ENCODE measurements at places on chromosomes 1 and 21.

- H3K4me3 ChIP-seq: peak overlapping the region; percentile 94
- peak overlapping the region; percentile 96 for H3K27ac ChIP-seq
- peaks cover 28% of the 10 kb centered on the region for H3K4me1 ChIP-seq
- no peaks in the 10 kb centered on the region for H3K36me3 ChIP-seq
- peak; percentile 45 for DNase-seq
These were observed 710 bp upstream of the SLC30A1 start for GRCh38 chr1:211579440-211580302.

GRCh38 chr1:184919892-184920291, 54.4 kb downstream of the NIBAN1 start:
- no peak overlapping the region for H3K4me3 ChIP-seq
- H3K27me3 ChIP-seq: no peaks in the 10 kb centered on the region
- no peaks in the 10 kb centered on the region for H3K36me3 ChIP-seq
- no peak for DNase-seq

DNA sequence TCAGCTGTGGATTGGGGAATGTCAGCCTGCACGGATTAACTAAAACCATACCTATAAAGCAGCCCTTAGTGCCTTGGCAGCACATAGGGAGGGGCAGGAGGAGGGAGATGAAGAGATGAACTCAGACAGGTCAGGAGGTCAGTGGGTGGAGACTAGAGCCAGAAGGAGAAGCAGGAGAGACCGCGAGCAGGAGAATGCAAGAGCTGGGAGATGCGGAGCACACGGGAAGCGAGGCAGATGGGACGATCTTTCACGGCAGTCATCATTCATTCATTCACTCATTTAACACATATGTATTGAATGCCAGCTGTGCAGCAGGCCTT, 41.9 kb downstream of the NEK2 start:
- DNase-seq: no peak
- H3K27ac ChIP-seq: no peak overlapping the region
- H3K36me3 ChIP-seq: no peaks in the 10 kb centered on the region
- H3K27me3 ChIP-seq: no peaks in the 10 kb centered on the region
- H3K4me3 ChIP-seq: no peak overlapping the region

GRCh38 chr1:54220004-54220811, 20.2 kb downstream of the MRPL37 start:
- H3K4me3 ChIP-seq: peak overlapping the region; percentile 33
- H3K4me1 ChIP-seq: peaks cover 12% of the 10 kb centered on the region
- H3K27me3 ChIP-seq: no peaks in the 10 kb centered on the region
- H3K36me3 ChIP-seq: peaks cover 33% of the 10 kb centered on the region

DNA sequence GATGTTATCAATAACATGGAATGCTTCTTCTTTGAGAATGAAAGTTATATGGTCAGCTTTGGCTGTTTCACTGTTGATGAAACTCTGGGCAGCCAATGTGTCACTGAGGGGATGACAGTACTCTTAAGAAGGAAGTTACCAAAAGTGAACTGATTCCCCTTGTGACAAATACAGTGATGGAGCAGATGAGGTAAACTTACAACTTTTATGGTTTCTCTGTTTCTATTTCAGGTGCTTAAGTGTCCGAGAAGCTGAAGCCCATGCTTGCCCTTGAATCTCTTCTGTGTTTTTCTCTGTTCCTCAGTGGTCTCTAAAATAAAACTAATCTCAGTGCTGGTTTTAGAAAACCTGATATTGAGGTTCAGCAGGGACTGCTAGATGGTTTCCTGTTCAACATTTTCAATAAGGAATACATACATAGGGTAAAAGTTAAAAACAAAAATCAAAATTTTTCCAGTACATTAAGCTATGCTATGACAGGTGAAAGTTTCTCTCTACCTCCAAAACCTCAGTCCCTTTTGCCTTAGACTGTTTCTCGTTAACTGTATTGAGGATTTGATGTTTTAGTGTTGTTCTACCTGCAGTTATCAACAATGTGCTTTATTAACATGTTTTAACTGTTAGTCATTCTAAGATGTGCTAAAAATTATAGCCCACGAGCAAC, 454.4 kb upstream of the ADGRL4 start:
- H3K27me3 ChIP-seq: no peaks in the 10 kb centered on the region
- no peak overlapping the region for H3K27ac ChIP-seq
- H3K4me3 ChIP-seq: no peak overlapping the region

DNA sequence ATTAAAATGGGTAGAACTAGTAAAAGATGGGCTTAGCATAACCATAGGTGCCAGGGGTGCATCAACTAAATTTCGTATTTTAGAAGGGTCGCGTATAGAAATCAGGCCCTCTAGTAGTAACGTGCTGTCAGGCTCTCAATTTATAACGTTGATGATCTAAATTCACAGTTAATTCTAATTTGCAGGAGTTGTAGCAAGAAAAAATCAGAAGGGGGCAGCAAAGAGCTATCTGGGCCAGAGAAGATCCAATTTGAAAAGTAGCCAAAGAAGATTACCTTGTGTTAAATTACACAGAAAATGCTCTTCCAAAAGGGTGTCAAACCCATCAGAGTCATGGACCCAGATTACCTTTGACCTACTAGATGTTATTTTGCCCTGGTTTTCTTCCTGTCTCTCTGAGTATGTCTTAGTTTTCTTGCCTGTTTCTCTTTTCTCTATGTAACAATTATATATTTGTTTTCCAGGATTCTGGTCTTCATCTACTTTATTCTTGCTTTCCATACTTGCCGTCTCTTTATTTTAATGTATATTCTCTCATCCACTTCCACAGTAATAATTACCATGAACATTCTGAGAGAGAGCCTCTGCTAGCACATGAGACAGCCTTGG, 1030.9 kb downstream of the AMY1C start:
- DNase-seq: no peak
- no peaks in the 10 kb centered on the region for H3K36me3 ChIP-seq
- no peak overlapping the region for H3K27ac ChIP-seq
- no peak overlapping the region for H3K4me3 ChIP-seq

DNA sequence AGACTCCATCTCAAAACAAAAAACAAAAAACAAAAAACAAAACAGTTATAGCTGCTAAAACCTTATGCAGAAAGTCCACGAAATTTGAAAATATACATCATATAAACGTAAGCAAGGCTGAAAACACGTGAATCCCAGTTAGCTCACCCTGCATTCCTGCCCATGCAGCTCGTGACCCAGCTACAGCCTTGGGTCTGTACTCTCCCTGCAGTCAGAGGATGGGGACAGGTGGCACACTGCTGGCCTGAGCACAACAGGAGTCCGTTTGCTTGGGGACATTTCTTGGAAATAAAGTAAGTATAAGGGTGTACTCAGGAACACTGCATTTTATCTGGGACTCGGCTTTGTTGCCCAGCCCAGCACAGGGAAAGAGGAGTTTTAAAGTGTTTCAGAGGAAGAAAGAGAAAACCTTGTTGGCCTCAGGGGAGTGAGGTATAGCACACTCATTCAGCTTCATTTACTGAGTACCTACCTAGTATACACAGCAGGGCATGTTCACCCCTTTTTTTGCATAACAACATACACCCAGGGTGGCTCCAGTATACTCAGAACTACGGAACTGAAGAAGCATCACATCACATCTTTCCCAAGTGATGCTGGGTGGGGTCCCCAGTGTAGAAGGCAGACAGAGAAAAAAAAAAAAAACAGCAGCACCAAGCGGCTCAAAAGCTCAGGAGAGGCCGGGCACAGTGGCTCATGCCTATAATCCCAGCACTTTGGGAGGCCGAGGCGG, 44.1 kb downstream of the CAPZB start:
- DNase-seq: no peak
- H3K4me3 ChIP-seq: no peak overlapping the region
- H3K36me3 ChIP-seq: no peaks in the 10 kb centered on the region
- H3K4me1 ChIP-seq: peaks cover 87% of the 10 kb centered on the region
- H3K27me3 ChIP-seq: no peaks in the 10 kb centered on the region

DNA sequence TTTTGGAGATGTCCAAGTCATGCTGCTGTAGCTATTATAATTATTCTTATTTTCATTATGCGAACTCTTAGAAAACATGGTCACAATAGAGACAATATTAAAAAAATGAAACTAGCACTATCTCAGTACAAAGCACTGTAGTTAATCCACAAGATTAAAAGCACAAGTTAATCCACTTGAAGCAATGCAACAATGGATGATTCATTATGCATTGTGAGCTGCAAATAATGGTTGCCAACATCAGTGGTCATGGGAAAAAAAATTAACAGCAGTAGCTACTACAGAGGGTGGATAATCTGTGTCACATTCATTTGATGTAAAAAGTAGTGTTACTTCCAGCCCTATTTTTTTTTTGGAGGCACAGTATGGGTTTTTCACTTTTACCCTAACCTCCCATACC, 56.7 kb downstream of the DPT start:
- H3K4me3 ChIP-seq: no peak overlapping the region
- H3K27ac ChIP-seq: no peak overlapping the region
- H3K36me3 ChIP-seq: no peaks in the 10 kb centered on the region
- no peaks in the 10 kb centered on the region for H3K4me1 ChIP-seq
- DNase-seq: no peak
- no peaks in the 10 kb centered on the region for H3K27me3 ChIP-seq

GRCh38 chr1:168007691-168008090, 70.8 kb upstream of the MPC2 start:
- peaks cover 16% of the 10 kb centered on the region for H3K36me3 ChIP-seq
- H3K27me3 ChIP-seq: no peaks in the 10 kb centered on the region
- DNase-seq: no peak
- H3K27ac ChIP-seq: no peak overlapping the region
- no peak overlapping the region for H3K4me3 ChIP-seq
- H3K4me1 ChIP-seq: peaks cover 9% of the 10 kb centered on the region

- no peak for DNase-seq
- H3K4me3 ChIP-seq: no peak overlapping the region
- H3K27ac ChIP-seq: no peak overlapping the region
- H3K27me3 ChIP-seq: no peaks in the 10 kb centered on the region
- peaks cover 51% of the 10 kb centered on the region for H3K4me1 ChIP-seq
These were observed 198.9 kb upstream of the UBE2U start for GRCh38 chr1:64004451-64005025.

DNA sequence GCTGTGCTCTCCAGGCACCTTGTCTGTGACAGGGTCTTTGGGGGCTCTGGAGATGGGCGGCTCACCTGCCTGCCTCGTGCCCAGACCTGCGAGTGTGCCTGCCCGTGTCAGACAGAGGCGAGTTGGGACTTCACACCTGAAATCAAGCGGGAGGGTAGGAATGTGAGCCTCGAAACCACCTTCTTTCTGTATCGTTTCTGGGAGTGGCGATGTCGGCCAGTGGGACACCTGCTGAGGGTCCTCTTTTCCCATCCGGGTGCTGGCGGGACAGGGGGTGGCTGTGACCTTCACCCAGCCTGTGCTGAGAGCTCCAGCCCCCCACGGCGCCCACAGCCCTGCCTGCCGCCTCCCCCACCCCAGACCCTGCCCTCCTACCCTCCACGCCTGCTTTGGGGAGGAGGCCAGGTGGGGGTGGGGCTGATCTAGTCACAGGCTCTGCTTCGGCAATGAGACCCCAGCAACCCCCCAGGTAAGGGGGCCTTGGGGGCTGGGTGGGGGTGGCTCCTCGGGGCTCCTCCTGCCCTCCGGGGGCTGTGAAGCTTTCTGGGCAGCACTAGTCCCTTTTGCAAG, 15.6 kb upstream of the FAAP20 start:
- no peak overlapping the region for H3K4me3 ChIP-seq
- no peaks in the 10 kb centered on the region for H3K36me3 ChIP-seq
- no peaks in the 10 kb centered on the region for H3K27me3 ChIP-seq
- peak overlapping the region; percentile 96 for H3K27ac ChIP-seq

DNA sequence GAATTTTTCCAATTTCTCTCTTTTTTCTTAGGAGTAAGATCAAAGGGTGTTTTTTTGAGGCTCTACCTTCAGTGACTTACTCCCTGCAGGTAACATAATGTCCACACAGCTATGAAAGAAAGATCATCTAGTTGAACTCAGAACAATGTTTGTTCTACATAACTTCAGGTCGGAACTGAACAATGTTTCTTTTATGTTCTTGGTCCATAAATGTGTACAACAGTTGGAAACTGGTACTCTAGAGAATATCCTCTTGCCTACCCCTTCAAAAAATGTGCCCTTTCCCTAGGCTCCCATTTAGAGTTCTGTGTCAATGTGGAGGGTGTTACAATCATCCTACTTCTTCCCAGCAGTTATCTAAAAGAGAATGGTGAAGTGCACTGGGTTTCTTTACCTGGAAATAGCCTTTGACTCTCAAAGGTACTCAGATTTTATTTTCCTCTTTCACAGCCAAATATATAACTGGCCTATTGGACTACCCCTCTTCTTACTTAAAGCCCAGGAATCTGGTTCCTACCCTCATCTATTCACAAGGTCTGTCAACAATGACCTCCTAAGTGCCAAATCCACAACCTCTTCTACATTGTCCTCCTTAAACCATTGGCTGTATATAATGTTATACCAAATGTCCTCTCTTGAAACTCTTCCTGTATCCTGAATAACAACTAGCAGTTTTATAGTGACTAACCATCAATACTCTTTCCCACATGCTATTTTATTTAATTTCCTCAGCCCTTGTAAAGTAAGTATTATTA, 42.3 kb downstream of the CD58 start:
- H3K27me3 ChIP-seq: no peaks in the 10 kb centered on the region
- no peak overlapping the region for H3K4me3 ChIP-seq
- H3K4me1 ChIP-seq: no peaks in the 10 kb centered on the region
- no peaks in the 10 kb centered on the region for H3K36me3 ChIP-seq
- DNase-seq: no peak

DNA sequence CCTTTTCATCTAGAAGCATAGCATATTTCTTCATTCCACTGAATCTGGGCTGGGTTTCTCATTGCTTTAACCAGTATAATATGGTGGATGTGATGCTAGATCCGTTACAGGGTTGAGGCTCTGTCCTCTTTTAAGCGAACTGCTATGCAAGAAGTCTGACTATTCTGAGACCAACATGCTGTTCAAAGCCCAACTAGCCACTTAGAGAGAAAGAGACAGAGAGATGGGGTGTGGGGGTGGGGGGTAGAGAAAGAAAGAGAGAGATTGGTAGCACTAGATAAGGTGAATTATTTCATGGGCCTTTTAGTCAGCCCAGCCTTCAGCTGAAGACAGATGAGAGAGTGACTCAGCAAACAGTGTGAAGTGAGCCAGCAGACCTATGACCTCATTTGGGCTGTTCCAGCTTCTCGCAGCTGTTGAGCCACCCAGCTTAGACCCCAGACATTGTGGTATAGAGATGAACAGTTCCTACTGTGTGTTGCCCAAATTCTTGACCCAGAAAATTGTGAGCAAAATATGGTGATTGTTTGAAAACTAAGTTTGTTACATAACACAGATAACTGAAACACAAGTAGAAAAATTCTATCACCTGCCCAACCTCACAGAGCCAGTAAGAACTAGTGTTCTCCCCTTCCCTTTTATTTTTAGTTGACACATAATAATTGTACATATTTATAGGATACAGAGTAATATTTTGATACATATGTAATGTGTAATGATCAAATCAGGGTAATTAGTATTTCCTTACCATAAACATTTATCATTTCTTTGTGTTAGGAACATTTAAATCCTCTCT, 40.7 kb upstream of the PRKACB start:
- no peak overlapping the region for H3K27ac ChIP-seq
- DNase-seq: no peak
- H3K4me1 ChIP-seq: peaks cover 7% of the 10 kb centered on the region

DNA sequence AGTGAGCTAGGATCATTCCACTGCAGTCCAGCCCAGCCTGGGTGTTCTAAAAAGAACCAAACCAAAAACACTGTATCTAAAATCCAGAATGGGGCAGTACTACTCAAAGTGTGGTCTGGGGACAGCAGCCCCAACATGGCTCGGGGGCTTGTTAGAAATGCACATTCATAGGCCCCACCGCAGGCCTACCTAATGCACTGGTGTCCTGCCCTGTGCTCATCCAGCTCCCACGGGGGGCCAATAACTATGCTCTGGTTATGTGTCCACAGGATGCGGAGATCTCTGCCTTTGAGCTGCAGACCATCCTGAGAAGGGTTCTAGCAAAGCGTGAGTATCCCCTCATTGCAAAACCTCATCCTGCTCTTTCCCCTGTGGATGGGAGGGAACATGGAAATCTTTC, 51.5 kb downstream of the CAPN2 start:
- no peak for DNase-seq
- no peak overlapping the region for H3K27ac ChIP-seq
- H3K27me3 ChIP-seq: no peaks in the 10 kb centered on the region
- peaks cover 66% of the 10 kb centered on the region for H3K36me3 ChIP-seq
